ENCODE measurements at places on chromosomes 2 and 18.
A peak's percentile ranks its signal among the peaks of the same experiment; 100 is the strongest.

DNA sequence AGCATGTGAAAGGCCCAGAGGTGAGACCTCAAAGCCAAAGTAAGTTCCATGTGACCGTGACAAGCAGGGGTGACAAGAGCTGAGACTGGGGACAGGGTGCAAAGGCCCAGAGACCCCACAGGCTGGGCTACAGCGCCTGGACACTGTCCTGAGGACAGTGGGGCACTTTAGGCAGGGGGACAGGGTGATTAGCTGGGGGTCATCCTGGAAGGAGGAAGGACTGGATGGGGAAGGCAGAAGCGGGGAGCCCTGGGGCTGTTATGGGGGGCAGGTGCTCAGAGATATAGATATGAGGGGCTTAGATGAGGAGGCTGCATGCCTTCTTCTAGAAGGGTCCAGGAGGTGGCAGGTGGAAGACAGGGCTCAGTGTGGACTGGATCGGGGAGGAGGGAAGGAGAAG, 31.5 kb downstream of the KIF1A start:
- no peak for DNase-seq

DNA sequence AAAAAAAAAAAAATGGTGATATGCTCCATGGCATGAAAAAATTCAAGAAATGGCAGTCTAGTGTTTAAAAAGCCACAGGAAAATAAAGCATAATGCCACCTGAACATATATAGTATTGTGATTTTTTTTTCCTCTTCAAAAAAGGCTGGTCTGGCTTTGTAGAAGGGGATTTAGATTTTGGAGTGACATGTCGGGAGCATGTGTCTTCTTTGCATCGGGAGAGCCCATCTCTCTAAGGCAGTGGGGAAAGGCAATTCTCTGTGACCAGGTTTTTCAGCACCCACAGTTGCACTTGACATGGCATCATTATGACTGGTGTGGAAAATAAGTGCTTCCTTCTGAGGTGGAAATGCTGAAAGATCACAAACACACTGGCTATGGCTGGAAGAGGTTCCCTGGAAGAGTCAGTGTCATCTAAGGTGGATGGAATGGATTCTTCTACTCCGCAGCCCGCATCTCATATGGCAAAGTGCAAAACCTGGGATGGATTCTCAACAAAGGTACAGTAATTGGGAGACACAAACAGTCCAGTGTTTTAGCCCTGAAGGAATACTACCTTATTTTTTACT, 172.5 kb downstream of the AGAP1 start:
- peak; percentile 60 for DNase-seq

- no peak for DNase-seq
These were observed 54.8 kb downstream of the CDC42EP3 start for GRCh38 chr2:37616677-37617005.

- DNase-seq: no peak
These were observed 517.5 kb downstream of the STK39 start for GRCh38 chr2:167729911-167730310.

- no peak for DNase-seq
These were observed 26.6 kb downstream of the GEN1 start for GRCh38 chr2:17780546-17780945.

DNA sequence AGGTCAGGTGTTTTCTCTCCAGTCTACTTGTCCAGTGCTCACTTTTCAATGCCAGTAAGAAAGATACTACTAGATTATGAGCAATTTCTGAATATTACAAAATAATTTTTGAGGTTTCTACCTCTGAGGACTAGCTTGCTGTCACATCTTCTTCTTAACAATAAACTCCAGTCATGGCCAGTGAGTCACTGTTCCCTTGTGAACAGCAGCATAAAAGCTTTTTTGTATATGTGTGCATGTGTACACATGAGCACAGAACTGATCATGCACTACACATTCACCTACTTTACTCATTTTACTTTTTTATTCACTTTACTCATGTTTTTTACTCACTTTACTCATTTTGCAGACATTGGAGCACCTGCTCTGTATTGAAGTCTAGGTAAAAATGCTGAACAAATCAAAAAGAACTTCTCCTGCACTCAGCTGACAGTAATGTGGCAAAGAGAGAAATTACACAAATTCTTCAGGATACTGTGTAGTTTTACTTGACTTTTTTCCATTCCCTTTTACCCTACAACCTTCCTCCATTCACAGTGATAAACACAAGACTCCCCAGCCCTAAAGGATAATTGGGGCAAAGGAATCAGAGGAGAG, 28.0 kb downstream of the ST6GAL2 start:
- no peak for DNase-seq

GRCh38 chr2:176075481-176075880, 8.3 kb downstream of the EVX2 start:
- no peak for DNase-seq

DNA sequence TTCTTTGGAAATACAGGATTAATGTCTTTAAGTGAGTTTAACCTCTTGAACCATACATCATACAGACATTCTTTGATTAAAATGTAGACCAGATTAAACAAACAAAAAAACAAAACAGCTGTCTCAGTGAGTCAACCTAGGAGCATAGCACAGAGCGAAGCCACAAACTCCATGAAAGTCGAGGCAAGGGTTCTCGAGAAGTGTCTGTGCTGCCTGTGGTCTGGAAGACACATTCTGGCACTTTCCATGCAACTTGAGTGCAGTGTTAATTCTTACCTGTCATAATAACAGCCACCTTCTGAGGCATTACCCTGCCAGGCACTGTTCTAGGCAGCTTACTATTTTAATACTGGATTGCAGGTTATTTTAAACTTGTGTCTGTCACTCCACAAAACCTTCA, 435.5 kb upstream of the MMADHC start:
- no peak for DNase-seq

GRCh38 chr2:162103443-162104009, 29.5 kb upstream of the DPP4 start:
- peak; percentile 80 for DNase-seq

GRCh38 chr2:77746780-77747179, 224.6 kb upstream of the LRRTM4 start:
- no peak for DNase-seq

- no peak for DNase-seq
These were observed 16.5 kb upstream of the FAHD2A start for GRCh38 chr2:95386031-95386430.

DNA sequence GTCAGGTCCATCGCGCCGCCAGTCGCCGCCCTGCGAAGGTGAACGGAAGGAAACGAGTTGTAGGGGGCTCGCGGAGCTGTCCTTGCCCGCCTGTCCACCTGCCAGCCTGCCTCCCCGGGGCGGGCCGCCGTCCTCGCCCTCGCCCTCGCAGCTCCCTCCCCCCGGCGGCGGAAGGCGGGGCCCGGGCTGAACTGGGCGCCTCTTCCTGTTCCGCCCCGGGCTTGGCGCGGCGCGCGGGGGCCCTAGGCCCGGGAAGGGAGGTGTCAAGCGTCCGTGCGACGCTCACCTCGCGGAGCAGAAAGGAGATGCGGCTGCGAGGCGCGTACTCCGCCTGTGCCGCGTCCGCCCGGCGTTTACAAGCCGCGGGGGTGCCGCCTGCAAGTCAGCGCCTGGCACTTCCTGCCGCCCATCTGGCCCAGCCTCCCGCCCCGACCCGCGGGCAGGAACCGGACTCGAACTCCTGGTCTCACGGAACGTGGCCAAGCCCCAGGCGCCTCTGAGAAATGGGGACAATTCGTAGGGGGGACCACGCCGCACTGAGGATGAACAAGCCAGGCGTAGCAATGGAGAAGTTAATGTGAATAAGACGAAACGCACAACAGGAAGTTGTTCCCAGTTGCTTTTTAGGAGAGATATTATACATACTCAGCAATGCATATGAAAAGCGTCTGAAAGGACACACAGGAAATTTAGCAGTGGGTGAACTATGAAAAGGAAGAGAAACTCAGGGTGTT, at the start of gene CNPPD1:
CNPPD1 (minus strand) TSS at position 108 of the 734 bp plus-strand sequence; CDS start at position 11, 97 bp downstream.
- DNase-seq: peak; percentile 86

DNA sequence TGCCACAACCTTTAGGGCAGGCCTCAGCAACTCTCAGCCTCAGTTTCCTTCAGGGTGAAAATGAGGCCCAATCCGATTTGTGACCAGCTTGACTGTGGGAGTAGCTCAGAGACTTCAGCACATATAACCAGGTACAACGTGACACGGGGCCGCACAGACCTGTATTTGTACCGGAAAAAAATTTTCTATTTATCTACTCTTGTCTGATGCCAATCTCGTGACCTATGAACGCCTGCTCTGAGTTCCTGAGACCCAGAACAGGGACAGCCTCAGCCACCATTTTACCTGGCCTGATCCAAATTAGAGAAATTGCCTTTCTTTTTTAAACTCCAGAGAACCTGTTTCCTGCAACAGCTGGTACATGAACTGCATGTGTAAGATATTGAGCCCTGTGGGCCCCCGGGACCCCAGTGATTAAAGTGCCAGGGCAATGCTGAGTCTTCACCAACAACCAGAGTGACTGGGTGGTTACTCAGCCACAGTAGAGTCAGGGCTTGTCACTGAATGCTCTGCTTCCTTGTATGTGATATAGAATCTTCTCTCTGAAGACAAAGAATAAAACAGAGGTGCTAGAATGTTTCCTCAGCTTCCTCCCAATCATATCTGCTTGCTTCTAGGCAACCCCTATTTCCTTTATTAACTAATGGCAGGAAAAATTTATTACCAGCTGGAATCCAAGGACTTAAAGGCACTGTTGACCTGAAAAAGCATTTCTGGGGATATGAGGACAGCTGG, 47.8 kb upstream of the FZD7 start:
- DNase-seq: no peak

DNA sequence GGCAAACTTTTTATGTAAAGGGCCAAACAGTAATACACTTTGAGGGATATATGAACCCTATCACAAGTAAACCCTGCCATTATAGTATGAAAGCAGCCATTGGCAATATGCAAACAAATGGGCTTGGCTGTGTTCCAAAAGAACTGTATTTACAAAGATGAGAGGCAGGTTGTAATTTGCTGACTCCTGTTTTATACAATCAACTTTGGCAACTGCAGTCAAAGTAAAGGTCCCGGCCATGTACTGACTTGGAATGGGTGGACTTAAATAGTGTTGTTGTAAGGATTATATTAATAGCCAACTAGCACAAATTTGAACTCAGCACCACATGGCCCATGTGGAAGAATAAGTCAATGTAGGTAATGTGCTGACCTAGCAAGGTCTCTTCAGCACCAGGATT, 223.4 kb downstream of the WDPCP start:
- DNase-seq: peak; percentile 94
